A549 (cell line): ENCODE measurements at places on chromosomes 1 and 21. TPM values are rescaled to one million over a fixed set of nuclear protein-coding genes. Genes with fewer than 3 reads are reported as not detected.

- no peak for DNase-seq
Measured at GRCh38 chr21:17598437-17598836, 14.3 kb downstream of the BTG3 start.

Gene DRAXIN
- 0.03 to 0.08 TPM in 2 of 3 replicates, not detected in the other for polyA plus RNA-seq

GRCh38 chr1:63867429-63868176 lies 93.8 kb downstream of the ROR1 start:
- no peak for DNase-seq

- no peak for DNase-seq
Measured at GRCh38 chr1:76854255-76854654, 13.0 kb upstream of the ST6GALNAC5 start.

- DNase-seq = no peak
Measured at GRCh38 chr1:112524986-112525385, 16.2 kb downstream of the WNT2B start.

Gene DTL
- polyA plus RNA-seq = 22.0 to 25.1 TPM (median 22.3 TPM) in 3 replicates

Gene DNASE2B
- not detected in 3 replicates for polyA plus RNA-seq

DNA sequence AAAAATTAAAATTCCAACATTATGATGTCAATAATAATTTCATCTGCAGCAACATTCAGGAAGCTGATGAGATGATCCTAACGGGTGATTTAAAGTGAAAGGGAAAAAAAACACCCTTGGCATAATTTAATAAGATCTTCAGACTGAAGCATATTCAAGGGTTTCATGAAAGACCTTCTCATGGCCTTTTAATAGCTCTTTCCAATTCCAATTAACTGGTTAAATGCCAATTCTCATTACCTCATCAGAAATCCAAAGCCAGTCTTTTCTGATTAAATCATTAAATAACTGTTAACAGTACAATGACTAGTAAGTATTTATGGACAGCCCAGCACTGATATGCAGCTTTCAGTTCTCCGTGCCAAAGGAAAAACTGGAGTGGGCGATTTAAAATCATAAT lies 407.5 kb downstream of the SMYD3 start:
- DNase-seq = no peak

DNA sequence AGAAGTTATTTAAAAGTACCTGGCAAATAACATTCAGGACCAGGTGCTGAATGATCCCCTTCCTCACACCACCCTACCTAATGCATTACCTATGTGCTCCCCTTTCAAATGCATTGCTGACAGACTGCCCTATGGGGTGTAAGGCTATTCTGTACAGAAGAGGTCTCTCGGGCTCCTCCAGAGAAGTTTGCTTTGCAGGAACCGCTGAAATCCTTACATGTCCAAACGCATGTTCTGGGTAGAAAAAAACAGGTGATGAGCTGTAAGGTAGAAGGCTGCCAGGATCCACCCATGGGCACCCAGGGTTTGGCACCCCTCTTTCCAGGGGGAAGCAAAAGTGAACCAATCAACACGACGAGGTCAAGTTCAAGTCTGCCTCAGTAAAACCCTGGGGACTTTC lies 58.3 kb upstream of the TARBP1 start:
- DNase-seq = no peak
